Osteoblast (primary cell): ENCODE measurements at places on chromosomes 6 and 20. TPM values are rescaled to one million over a fixed set of nuclear protein-coding genes. Genes with fewer than 3 reads are reported as not detected.

Gene KCNB1
- under 0.01 TPM in 2 replicates for total RNA-seq

GRCh38 chr20:4697189-4697830, 24.4 kb upstream of the PRND start:
- no peaks in the 10 kb centered on the region for H3K4me1 ChIP-seq
- no peak overlapping the region for H3K4me3 ChIP-seq
- no peak overlapping the region for H3K27ac ChIP-seq
- H3K36me3 ChIP-seq, result peaks cover 28% of the 10 kb centered on the region
- no peaks in the 10 kb centered on the region for H3K27me3 ChIP-seq
- DNase-seq, result no peak

Gene CUL9
- 34.4 and 34.5 TPM in 2 replicates for total RNA-seq

DNA sequence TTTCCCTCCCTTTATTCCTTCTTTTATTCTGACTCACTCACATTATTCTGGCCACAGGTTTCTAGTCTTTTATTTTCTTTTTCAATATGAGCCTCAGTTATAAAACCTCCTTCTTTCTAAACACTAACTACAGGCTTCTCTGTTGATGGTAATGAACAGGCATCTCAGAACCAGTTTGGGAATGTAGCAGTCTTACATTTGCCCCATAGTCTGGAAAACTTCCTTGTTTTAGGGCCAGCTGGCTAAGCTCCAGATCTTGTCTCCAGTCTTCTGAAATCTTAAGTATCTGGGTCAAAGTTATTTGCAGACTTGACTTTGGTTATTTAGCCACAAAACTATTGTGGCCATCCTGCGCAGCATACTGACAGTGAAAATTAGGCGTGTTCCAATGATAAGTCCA, 97.0 kb upstream of the MAN1A1 start:
- DNase-seq, result peak; percentile 65
- H3K4me1 ChIP-seq, result peaks cover 27% of the 10 kb centered on the region
- no peak overlapping the region for H3K4me3 ChIP-seq

Gene MICB
- 12.7 and 14.1 TPM in 2 replicates for total RNA-seq

GRCh38 chr20:50799176-50799889, 4.5 kb downstream of the BCAS4 start:
- no peaks in the 10 kb centered on the region for H3K27me3 ChIP-seq
- no peak for DNase-seq
- no peaks in the 10 kb centered on the region for H3K36me3 ChIP-seq
- H3K4me3 ChIP-seq, result no peak overlapping the region
- H3K27ac ChIP-seq, result no peak overlapping the region

DNA sequence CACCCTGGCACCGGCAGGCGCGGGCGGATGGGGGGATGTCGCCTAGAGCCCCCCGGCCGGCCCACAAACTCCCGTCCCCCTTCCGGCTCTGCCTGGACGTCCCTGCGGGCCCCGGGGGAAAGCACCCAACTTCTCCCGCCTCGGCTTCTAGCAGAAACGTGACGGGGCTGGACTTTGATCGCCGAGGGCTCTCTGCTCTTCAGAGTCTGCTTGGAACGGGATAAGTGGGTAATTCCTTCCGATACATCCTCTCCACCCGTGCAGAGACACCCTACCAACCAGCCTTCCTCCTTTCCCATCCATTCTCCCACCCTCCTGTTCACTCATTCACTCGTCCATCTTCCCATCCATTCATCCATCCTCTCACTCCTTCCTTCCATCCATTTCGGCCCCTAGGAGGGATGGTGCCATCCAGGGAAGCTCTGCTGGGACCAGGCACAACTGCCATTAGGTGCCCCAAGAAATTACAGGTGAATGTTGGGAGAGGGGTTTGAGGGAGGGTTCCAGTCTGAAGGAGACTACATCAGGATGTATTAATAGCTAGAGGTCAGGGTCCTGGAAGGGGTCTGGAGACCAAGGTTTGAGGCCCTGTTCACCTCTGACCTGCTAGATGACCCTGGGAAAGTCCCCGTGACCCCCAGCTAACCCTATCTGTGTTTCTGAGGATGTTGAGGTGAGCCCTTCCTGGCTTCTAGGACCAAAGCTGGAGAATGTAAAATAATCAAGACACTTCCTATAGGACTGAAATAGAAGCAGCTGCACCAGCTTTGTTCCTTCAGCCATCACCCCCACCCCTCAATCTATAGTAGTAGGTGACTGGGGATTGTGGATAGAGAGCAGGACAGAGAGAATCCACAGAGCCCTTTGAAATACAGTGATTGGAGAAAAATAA, 538 bp downstream of the TTLL9 start:
- DNase-seq, result no peak
- no peaks in the 10 kb centered on the region for H3K36me3 ChIP-seq
- no peak overlapping the region for H3K27ac ChIP-seq

DNA sequence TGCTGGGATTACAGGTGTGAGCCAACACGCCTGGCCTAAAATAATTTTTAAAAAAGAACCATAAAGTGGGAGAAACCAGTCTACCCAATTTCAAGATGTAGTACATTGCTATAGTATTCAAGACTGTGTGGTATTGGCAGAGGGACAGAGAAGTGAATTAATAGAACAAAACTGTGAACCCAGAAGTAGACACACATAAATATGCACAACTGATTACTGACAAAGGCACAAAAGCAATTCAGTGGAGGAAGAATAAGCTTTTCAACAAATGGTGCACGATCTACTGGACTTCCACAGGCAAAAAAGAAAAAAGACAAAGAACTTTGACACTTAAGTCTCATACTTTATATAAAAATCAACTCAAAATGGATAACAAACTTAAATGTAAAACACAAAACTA, 15.5 kb downstream of the ZBTB2 start:
- peaks cover 24% of the 10 kb centered on the region for H3K4me1 ChIP-seq
- H3K4me3 ChIP-seq, result no peak overlapping the region
- no peak overlapping the region for H3K27ac ChIP-seq
- H3K27me3 ChIP-seq, result no peaks in the 10 kb centered on the region

Gene GFRAL
- not detected in 2 replicates for total RNA-seq

Gene CYP39A1
- total RNA-seq, result 4.1 and 4.3 TPM in 2 replicates

DNA sequence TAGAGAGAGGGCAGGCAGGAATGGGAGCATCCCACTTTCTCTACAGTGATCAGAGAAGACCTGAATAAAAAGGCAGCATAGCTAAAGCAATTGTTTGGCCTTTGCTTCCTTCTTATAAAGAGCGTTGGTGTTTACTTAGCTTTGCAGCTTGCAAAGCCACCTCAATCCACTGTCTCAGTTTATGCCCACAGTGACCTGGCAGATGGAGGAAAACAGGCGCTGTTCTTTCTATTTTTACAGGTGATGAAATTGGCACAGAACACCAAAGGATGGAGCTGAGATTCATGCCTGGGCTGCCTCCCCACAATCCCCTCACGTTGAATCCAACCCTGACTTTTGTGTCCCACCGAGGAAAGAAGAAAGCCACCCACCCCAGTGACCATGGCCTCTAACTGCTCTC, 130.5 kb downstream of the TTLL2 start:
- no peak overlapping the region for H3K4me3 ChIP-seq
- no peaks in the 10 kb centered on the region for H3K36me3 ChIP-seq
- no peaks in the 10 kb centered on the region for H3K4me1 ChIP-seq
- DNase-seq, result no peak

Gene SCRT2
- not detected in 2 replicates for total RNA-seq

DNA sequence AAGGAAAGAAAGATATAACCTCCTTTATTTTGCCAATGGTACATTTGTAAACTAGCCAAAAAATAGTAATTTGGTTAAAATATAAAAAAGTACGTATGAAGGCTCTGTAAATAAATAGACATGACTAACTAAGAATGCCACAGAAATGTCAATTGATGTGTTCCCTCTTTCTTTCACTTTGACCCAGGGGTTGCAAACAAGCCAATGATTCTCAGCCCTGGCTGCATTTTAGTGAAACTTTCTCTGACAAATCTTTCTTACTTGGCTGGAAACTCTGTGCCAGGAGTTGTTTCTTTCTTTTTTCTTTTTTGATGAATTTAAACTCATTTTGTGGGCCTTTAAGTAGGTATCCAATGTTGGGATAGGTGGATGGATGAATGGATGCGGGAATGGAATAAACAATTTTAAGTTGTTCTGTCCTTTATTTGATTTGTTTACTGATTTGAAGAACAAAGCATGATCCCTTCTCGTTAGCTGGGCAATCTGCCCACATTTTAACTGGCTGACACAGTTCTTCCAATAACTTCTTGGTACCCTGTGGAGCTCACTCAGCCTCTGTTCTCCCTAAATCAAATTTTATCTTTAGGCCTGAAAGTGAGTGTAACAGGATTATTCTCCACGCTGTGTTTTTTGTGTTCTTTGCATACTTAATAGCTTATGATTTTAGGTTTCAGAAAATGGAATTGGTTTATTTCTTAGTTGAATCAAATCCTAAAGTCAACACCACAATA, 58.6 kb upstream of the GCLC start:
- no peak overlapping the region for H3K4me3 ChIP-seq
- no peaks in the 10 kb centered on the region for H3K36me3 ChIP-seq
- peaks cover 4% of the 10 kb centered on the region for H3K4me1 ChIP-seq
- no peak for DNase-seq

- H3K4me3 ChIP-seq, result no peak overlapping the region
- H3K27ac ChIP-seq, result peak overlapping the region; percentile 15
- H3K27me3 ChIP-seq, result no peaks in the 10 kb centered on the region
- H3K36me3 ChIP-seq, result peaks cover 28% of the 10 kb centered on the region
- no peak for DNase-seq
These were observed 59.4 kb downstream of the RPRD1B start for GRCh38 chr20:38092915-38093314.

GRCh38 chr6:20564269-20564668, 30.0 kb downstream of the CDKAL1 start:
- no peaks in the 10 kb centered on the region for H3K4me1 ChIP-seq
- no peak overlapping the region for H3K27ac ChIP-seq
- H3K36me3 ChIP-seq, result no peaks in the 10 kb centered on the region
- H3K4me3 ChIP-seq, result no peak overlapping the region

DNA sequence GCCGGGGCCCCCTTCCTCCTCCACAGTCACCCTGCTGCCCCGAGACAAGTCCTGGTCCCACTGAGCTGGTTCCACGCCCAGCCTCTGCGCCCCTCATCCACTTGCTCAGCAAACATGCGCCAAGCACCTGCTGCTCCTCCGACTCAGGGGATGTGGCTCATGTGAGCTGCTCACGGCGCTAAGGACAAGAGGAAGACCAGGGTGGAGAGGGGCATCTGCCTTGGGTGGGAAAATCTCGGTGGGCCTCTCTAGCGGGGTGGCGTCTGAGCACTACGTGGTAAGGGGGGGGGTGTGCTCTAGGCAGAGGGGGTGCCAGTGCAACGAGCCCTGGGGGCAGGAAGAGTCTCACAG, 4.5 kb downstream of the LAMA5 start:
- H3K4me1 ChIP-seq, result peaks cover 10% of the 10 kb centered on the region
- H3K36me3 ChIP-seq, result no peaks in the 10 kb centered on the region
- no peak overlapping the region for H3K27ac ChIP-seq
- no peak overlapping the region for H3K4me3 ChIP-seq
- H3K27me3 ChIP-seq, result peaks cover 15% of the 10 kb centered on the region
